ENCODE measurements at places on chromosomes 16 and 17.

DNA sequence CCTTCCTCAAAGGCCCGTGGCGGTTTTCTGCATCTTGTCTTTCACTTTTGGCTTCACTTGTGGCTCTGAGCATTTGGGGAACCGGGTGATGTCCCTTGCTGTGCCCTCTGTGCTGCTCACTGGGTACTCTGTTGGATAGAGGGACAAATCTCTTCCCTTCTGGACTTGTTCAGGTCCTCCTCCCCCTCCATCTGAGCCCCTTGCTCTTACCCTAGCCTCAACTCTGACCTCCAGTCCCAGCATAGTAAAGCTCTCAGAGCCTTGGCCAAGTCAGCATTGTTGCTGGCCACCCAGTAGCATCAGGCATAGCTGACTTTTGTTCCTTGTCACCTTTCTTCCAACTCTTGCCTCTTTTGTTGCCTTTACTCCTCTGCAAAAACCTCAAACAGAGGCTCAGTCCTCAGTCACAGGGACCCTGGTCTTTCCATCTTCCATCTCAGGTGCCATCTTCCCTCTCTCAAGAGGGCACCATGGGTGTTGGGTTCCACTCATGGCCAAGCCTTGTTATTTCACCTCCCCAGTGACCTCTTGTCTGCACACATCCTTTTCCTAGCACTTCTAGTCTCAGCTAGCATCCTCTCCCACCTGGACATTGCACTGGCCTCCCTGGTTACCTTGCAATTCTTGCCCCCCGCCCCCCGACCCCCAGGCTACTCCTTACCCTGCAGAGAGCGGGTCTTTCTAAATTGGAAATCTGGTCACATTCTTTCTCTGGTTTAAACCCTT is 393 bp upstream of the PSMB10 start:
- no peak for DNase-seq

- DNase-seq, result no peak
Observed at GRCh38 chr17:48540213-48540612, 4.7 kb downstream of the HOXB2 start.

- no peak for DNase-seq
Observed at GRCh38 chr17:35239823-35240222, 3.0 kb upstream of the SLFN5 start.

DNA sequence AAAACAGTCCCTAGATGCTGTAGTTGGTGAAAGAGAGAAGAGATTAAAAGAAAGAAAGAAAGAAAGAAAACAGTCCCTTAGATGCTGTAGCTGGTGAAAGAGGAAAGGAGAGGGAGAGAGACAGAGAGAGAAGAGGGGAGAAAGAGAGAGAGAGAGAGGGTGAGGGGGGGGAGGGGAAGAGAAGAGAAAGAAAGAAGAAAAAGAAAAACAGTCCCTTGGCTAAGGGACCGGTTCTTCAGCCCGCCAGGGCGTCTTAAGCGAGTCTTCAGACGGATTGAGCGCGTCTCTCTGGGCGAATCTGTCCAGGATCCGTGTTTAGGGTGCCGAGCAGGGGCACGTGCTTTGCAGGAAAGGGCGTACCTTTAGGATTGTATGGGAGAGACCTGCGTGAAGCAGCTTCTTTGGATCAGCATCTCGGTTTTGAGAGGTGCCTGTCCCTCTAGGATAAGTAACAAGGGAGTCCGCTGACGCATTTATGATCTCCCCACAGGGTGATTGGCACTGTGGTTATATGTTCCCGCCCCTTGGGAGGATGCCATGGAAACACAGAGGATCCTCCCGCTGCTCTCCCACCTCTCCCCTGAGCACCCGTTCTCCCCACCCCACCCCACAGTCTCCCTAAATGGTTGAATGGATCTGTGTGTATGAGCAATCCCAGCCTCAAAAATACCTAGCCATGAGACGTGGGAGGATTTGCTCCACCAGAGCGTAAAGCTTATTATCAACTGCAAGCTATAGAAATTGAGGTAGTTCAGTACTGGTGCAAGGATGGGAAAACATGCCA is 16.7 kb downstream of the GNGT2 start:
- DNase-seq, result no peak

DNA sequence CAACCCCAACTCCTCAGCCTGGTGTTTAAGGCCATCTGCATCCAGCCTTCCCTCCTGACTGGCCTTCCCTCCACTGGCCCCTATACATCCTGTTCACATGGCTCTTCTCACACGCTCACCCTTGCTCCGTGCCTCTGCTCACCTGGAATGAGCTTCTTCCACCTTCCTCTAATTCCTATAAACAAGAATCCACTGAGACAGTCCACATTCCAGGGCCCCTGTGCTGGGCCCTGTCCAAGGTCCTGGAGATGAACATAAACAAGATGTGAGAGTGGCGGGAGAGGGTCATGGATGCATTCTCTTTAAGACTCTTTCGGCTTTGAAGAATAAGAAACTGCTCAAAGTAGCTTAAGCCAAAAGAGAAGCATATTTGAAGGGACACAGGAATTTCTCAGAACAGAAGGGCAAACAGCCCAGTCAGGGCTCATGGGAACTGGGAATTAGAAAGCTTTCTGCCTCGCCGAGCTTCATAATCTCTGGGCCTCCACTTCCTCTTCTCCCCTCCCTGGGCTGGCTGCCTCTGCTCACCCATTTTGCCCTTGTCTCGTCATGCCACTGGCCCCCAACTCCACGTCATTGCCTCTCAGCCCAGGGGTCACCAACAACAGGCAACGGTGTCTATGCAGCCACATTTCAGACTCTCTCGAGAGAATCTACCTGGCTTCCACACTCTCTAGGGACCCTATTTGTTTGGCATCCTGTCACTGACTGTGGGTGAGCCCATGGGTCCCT is 13.5 kb downstream of the SPPL2C start:
- DNase-seq, result peak; percentile 70

GRCh38 chr16:86251682-86252081 is 258.6 kb upstream of the FOXF1 start:
- no peak for DNase-seq

DNA sequence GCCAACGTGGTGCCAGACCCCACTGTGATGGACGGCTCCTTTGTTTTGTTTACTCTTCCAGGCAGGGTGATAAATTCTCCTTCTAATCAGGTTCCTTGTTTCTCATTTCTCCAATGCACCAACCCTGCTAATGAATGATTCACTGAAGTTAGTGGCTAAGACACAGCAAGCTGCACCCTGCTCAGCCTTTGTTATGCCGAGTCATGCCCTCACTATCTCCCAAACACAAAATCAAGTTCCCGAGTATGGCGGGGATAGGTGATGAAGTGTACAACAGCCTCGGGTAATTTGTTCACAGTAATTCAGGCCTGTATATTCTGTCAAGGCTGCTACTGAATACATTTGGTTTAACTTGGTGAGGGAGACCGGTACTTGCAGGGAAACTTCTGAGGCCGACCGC is 83.8 kb upstream of the HS3ST4 start:
- DNase-seq, result no peak

- no peak for DNase-seq
Observed at GRCh38 chr17:38341035-38341721, 2.6 kb downstream of the GPR179 start.

DNA sequence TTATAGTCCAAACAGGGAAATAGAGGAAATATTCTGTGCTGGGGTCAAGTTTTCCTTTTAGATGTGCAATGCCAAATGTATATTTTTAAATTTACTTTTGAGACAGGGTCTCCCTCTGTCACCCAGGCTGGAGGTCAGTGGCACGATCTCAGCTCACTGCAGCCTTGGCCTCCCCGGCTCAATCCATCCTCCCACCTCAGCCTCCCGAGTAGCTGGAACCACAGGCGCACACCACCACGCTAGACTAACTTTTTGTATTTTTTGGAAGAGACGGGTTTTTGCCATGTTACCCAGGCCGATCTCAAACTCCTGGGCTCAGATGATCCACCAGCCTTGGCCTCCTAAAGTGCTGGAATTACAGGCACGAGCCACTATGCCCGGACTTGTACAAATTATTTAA is 25.8 kb upstream of the MED13 start:
- no peak for DNase-seq

DNA sequence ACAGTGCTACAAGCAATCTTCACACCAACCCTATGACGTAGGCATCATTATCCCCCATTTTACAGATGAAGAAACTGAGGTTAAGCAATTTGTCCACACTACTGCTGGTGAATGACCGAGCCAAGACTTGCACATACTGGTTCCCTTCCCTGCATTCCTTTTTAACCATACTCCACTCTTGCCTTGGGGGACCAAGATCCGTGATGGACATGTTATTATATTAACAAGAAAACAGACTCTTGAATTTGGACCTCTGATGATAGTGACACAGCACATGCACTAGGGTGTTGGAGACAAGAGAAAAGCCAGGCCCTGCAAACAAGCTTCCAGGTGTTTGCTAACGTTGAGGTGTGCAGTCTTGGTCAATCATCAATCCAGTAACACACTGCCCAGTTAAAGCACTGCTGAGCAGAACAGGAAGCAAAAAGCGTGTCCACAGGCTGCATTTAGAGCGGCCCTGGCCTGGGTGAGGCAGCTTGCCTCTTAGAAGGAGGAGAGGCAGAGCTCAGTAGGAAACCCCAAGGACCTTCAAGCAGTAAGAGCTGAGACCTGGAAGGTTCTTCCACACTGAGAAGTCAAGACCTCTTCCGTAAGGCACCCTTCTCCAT is 36.7 kb downstream of the HNF1B start:
- no peak for DNase-seq

DNA sequence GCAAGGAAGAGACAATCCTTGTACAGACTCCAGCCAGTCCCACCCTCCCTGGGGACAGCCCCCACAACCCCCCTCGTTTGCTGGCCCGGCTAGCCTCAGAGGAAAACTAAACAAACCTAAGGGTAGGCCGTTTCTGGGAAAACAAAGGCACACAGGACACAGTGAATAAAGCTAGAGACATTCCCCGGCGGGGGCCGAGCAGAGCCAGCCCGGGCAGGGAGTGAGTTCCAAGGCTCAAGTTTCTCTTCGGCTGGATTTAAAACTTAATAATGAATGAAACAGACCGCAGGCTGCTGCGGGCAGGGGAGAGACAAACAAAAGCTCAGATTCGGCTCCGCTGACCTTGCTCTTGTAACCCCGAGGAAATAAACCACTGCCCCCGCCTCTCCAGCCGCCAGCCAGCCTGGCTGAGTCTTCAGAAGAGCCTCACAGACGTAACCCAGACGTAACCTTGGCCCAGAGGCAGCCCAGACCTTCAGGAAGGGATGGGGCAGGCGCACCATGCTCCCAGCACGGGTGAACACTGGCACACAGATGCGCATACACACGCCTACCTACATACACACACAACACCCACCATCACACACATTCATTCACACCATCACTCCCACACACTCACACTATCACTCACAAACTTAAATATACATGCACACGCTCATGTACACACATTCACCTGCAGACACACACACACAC is 216.0 kb downstream of the ZNF423 start:
- DNase-seq, result peak; percentile 66

GRCh38 chr17:32596628-32597027 is 109.8 kb downstream of the CDK5R1 start:
- DNase-seq, result no peak

- no peak for DNase-seq
Observed at GRCh38 chr17:64385187-64386083, 5.2 kb downstream of the PECAM1 start.

All from H1 (cell line).